ENCODE measurements at places on chromosomes 1 and 21.
A peak's percentile ranks its signal among the peaks of the same experiment; 100 is the strongest.

DNA sequence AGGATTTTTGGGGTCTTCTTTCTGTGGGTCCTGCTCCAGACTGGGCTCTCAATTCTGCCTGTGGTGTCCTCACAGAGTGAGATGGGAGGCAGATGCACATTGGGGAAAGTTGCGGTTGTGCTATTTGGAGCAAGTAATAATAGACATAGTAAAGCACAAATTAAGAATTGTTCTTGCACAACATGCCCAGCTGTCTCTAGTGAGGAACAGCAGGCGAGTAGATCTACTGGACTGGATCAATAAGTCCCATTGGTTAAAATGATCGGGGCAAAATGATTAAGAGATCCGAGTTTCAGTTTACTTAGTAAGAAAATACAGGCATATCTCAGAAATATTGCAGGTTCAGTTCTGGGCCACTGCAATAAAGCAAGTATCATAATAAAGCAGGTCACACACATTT is 448.3 kb upstream of the PROX1 start:
- DNase-seq, result no peak

GRCh38 chr1:171819946-171820345 is 21.4 kb upstream of the DNM3 start:
- DNase-seq, result no peak

- DNase-seq, result no peak
These were observed 1011.8 kb downstream of the PLA2G4A start for GRCh38 chr1:187840557-187840956.

- DNase-seq, result no peak
These were observed 34.4 kb downstream of the KIAA0040 start for GRCh38 chr1:175158170-175158591.

GRCh38 chr1:18907021-18907916 is 4.9 kb upstream of the ALDH4A1 start:
- DNase-seq, result peak; percentile 26

- no peak for DNase-seq
These were observed 21.3 kb upstream of the PHTF1 start for GRCh38 chr1:113780374-113781146.

DNA sequence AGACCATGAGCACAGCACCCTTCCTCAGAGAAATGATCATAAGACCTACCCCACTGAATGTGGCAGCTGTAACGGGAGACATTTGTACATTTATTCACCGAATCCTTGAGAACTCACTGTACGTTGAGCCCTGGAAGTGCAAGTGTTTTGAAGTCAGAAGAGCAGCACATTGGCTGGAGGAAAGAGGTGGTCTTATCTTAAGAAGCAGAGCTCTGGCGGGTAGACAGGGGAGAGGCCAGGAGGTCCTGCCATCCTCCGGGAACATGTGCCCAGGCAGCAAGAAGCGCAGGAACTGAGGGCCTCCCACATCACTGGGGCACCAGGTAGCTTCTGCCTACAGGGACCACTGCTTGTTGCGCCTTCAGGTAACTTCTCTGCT is 169.2 kb upstream of the IRF2BP2 start:
- DNase-seq, result no peak

- no peak for DNase-seq
These were observed 71.2 kb downstream of the ARHGEF10L start for GRCh38 chr1:17610713-17611112.

- DNase-seq, result no peak
These were observed 87.9 kb upstream of the CSF3R start for GRCh38 chr1:36570478-36571060.

DNA sequence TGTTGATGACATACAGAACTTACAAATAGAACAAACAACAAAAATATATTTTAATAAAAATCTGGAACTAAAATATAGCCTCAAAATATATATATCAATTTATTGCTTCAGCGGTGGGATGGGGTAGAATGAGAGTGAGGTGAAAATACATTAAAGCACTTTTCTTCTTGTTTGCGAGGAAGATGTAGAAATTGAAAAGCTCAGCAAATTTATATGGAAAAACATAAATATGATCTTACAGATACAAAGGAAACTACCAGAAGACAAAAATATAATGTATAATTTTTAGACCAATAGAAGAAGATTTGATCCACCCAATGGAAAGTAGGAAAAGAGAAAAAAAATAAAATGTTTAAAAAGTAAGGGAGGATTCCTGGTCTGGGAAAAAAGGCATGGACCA is 372.2 kb downstream of the DISC1 start:
- no peak for DNase-seq

All from cerebellar nuclear complex (tissue), 1 donor.